H7 (cell line): ENCODE measurements at places on chromosomes 1 and 21.

- no peak for DNase-seq
Observed at GRCh38 chr1:207288315-207288714, 33.2 kb upstream of the CD55 start.

DNA sequence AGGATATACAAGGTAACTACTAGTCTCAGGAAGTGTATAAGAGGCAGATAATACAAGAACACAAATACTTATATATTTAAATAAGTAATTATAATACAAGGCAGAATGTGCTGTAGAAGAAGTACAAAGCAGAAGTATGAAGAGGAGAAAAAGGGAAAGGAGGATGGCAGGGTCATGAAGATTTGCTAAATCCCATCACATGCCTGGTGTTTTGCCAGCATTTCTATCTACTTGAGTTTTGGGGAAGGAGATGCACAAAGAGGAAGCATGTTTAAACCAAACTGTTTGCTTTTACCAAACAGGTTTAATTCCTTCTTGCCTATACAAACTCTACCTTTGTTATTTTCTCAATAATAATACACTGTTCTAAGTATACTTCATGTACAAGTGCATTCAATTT is 60.9 kb upstream of the PODN start:
- DNase-seq: no peak

DNA sequence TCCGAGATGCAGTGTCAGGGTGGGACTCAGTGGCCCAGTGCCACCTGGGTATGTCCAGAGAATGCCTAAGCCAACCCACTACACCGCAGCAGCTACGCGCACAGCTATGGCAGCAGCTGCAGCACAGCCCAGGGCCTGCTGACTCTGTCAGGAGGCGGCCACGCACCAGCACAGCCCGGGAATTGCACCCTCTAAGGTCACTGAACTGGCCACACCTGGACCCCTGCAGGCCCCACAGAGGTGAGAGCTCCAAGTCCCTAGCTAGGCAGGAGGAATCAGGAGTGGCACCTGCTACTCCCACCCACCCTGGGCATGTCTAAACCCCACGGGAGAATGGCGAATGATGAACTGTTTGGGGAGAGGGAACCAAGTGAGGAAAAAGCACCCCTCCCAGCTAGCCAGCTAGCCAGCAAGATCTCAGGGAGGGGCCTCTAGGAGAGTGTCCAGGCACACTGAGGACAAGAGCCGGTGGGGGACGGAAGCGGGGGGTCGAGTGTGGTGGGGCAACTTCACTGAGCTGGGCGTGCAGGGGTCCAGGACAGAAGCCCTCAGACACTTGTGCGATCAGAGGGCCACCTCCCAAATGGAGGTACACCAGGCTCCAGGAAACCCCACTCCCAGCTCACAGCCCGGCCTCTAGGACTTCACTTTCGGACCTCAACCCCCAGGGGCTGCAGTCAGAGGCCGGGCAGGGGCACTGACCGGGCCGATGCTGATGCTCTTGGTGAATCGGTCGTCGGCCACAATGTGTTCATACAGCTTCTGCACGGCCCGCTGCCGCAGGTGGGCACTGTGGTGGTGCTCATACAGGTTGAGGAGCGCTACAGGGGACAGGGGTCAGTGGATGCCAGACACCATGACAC is 13.9 kb downstream of the LSS start:
- DNase-seq: no peak

DNA sequence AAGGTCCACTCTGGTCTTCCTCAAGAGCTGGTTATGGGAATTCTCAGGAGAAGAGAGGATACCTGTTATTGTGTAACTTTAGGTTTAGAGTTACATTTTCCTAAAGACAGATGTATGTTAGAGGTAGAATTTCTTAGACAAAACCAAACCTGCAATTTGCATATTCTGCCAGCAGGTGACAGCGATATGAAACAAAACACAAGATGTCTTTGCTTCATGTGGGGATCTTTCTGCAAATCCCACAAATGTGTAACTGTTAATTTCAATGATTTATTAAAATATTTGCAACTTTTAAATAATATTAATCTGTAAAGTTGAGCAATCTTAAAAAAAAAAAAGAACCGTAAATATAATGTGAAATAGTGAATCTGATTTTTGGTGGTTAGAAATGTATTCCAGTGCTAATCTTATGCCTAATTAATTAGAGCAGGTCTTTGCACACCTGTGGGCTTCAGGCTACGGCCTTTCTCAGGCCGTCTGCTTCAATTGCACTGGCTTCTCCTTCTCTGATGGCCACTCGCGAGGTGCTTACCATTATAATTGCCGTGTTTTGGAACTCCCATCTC is 33.4 kb downstream of the FAM78B start:
- no peak for DNase-seq

DNA sequence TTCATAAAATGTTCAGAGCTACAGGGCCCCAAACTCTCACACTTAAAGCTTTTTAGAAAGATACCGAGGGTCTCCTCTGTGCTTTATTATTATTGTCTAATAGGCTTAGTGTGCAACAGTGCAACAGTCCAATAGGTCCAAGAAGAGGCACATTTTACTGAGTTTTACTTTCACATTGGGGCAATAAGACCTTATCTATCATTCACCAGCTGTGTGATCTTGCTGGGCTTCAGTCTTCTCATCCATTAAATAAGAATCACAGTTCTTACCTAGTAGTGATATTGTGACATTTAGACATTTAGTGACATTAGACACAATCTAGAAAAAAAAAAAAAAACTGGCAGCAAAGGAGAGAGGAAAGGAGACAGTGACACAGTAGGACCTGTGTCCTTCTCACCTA is 175.8 kb upstream of the NFIA start:
- DNase-seq: no peak

DNA sequence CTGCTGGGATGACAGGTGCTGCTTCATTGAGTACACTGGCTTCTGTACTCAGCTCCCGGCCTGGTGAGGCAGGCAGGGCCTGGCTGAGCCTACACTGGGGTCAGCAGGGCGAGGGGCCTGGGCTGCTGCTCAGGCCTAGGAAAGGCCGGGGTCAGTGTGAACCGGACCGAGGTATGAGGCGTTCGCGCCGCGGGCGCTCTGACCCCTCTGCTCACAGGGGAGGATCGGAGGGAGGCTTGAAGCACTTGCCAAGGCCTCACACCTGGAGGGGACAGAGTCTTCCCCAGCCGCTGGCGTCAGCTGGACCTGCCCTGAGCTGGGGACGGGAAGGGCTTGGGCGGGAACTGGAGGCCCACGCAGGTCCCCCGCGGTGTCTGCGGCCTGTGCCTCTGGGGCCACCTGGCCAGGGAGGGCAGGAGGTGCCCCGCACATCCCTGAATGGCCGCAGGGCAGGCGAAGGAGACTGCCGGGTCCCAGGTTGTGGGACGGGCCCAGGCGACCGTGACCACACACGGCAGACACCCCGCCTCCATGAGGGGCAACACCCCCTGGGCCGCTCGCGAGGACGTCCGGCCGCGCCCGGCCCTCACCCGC is 466 bp downstream of the PEX10 start:
- DNase-seq: peak; percentile 82

DNA sequence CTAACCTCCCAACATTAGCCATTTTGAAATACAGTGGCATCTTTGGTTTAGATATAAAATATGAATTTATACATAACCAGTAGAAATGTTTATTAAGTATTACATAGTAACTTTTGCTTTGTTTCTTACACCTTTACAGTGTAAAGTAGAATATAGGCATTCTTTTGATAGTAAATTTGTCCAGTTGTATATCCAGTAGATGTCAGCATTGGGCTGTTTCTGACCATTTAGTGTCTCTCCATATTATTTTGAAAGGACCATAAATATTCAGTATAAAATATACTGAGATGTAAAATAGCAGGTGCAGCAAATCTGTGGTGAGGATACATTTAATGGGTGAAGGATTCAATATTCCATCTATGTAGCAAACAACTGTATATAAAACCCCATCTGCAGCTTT is 115.8 kb upstream of the ZRANB2 start:
- DNase-seq: no peak

DNA sequence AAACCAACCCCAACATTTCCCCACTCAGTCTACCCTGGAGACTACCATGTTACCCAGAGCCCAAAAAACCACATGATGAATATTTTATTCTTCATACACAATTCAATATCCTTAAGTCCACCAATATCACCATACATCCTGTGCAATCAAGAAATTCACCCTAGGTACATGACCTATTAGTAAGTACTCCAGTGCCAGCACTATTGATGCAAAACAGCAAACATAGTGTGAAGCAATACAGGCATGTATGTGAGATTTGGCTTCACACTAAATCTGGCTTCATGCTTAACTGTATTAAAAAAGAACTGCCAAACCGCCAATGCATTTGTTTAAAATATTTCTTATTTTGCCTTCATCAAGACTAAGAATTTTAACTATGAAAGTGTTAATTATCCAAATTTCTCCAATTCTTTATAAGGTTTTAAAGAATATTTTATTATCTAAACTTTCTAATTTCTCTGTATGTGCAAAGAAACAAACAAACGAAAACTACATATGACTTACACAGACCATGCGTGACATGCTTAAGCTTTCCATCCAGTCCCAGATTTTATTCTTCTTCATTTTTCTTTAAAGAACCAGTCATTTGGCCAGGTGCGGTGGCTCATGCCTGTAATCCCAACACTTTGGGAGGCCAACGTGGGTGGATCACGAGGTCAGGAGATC is 22.4 kb upstream of the TMEM125 start:
- DNase-seq: no peak

- no peak for DNase-seq
Observed at GRCh38 chr1:112060261-112060660, 70.8 kb upstream of the KCND3 start.

- no peak for DNase-seq
Observed at GRCh38 chr1:228546541-228547463, 59.6 kb downstream of the RNF187 start.

DNA sequence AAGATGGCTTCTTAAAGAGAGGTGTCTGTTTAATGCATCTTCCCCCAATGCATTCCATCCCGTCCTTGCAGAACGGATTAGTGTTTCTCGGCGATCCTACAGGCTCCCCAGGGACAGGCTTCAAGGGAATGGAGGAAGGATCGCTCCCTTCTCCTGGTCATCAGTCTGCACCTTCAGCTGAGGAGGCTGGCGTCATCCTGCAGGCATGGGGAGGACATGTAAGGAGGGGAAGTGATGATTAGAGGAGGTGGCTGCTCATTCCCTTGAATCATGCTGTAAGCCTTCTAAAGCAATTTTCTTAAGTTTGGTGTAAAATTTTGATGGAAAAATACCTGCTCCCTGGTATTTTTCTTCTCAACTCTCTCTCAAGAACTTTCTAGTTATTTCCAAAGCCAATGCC is 603.6 kb downstream of the NPHP4 start:
- no peak for DNase-seq

GRCh38 chr1:225044258-225044657 is 114.8 kb downstream of the DNAH14 start:
- no peak for DNase-seq

- DNase-seq: no peak
Observed at GRCh38 chr1:113765306-113766230, 6.3 kb upstream of the PHTF1 start.

GRCh38 chr1:24609949-24610517 is 33.1 kb upstream of the SRRM1 start:
- no peak for DNase-seq
